Thymus (tissue), 14 donors: ENCODE measurements at places on chromosomes 13 and 19.
A peak's percentile ranks its signal among the peaks of the same experiment; 100 is the strongest.

DNA sequence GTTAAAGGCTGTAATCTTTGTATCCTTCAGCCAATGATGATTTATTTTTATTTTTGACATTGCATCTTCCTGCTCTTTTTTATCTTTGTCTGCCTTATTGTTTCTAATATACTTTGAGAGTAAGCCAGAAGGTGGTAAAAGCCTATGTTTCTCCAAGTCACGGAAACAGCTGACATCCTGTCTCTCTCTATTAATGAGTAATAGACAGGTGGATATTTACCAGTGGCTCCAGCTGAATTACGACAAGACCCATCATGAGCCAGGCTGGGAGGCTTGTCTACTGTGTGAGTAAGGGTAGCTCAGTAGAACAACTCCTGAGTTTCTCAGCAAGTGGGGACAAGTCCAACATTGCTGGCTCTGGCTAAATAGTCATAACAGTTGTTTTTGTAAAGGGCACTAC is 166.6 kb downstream of the NDFIP2 start:
- DNase-seq, result no peak

GRCh38 chr13:79246578-79246949 is 159.5 kb downstream of the RBM26 start:
- DNase-seq, result no peak

GRCh38 chr19:22617614-22618320 is 16.4 kb upstream of the ZNF492 start:
- DNase-seq, result no peak

DNA sequence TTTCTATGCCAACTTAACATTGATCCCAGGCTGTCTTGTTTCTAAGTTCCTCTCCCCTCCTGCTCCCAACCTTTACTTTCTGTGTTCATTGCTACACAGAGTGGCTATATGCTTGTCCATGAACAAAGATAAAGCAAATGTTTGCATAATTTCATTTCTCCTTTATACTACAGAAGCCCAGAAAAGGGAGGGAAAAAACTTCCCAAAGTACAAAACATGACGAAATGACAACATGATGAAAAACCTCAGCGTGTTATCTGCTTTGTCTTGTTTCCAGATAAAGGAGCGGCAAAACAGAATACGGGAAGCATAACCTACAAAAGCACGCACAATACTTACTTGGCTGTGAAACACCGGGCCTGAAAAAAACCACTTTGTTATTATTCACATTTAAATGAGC is 336.8 kb downstream of the DNAJC15 start:
- no peak for DNase-seq

GRCh38 chr19:33235996-33236350 is 10.3 kb upstream of the SLC7A10 start:
- no peak for DNase-seq

DNA sequence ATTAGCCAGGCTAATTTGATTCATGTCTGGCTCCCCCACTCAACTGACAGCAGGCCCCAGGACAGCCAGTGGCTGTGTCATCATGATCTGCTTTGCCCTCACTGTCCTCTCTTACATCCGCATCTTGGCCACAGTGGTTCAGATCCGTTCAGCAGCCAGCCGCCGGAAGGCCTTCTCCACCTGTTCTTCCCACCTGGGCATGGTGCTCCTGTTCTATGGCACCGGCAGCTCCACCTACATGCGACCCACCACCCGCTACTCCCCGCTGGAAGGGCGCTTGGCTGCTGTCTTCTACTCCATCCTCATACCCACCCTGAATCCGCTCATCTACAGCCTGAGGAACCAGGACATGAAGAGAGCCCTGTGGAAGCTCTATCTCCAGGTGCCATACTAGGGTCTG is 79.7 kb downstream of the PEG3 start:
- DNase-seq, result no peak

DNA sequence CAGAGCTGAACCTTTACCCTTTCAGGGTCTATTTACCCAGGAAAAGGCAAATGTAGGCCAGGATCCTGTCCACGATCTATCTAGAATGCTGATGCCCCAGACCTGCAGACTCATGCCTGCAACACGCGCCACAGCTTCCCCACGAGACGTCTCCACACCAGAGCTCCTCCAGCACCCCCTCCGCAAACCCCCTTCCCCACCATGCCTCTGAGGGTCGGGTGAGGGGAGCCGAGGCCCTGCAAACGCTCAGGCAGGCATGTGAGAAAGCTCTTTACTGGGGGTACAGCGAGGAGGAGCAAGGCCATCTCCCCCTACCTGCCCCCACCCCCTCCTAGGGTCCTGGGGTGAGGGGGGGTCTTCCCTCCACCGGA is 8.9 kb downstream of the DYRK1B start:
- no peak for DNase-seq

- no peak for DNase-seq
Measured at GRCh38 chr13:65768545-65768944, 1461.6 kb downstream of the PCDH9 start.

DNA sequence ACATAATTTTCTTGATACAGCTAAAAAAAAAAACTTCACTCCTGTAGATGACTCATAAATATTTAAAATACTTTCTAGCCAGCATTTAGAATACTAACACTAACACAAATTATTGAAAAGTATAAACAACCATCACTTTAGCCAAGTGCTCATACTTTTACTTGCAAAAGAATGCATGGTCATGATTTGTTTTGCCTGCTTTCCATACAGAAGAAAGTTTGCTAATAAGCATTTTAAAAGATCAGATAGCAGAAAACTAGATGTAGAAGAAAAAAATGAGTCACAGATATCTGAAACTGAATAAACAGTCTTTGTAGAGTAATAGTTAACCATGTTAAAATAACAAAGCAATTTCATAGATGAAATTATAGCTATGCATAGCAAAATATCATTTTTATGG is 2280.4 kb upstream of the PCDH20 start:
- DNase-seq, result no peak

- DNase-seq, result no peak
Measured at GRCh38 chr13:44015811-44016210, 136.1 kb downstream of the LACC1 start.

GRCh38 chr13:110127986-110128511 is 178.9 kb downstream of the COL4A1 start:
- no peak for DNase-seq

DNA sequence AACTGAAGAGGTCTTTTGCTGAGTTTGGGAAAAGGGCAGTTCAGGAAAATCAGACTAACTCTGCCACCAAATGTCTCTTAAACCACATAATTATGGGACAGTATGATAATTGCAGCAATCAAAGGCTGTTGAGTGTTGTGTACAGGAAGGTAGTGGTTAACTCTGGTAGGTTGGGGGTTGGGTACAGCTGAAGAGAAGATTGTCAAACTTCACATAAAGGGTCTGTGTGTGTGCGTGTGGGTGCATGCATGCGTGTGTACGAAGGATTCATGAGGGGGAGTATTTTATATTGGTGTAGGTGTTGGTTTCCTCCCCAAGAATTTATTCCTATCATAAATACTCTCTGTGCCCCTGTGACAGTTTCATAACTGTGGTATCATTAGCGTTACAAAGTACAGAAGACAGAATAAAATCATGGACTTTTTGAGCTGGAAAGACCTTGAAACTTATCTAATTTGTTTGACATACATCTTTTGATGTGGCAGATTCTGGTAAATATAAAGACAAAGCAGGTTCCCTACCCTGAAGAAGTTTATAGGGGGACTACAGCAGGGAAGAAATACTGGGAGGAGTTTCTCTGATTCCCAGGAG is 94.1 kb downstream of the PCCA start:
- no peak for DNase-seq

GRCh38 chr13:40639221-40639681 is 27.2 kb downstream of the FOXO1 start:
- no peak for DNase-seq

- no peak for DNase-seq
Measured at GRCh38 chr13:103557878-103558277, 491.7 kb upstream of the SLC10A2 start.

DNA sequence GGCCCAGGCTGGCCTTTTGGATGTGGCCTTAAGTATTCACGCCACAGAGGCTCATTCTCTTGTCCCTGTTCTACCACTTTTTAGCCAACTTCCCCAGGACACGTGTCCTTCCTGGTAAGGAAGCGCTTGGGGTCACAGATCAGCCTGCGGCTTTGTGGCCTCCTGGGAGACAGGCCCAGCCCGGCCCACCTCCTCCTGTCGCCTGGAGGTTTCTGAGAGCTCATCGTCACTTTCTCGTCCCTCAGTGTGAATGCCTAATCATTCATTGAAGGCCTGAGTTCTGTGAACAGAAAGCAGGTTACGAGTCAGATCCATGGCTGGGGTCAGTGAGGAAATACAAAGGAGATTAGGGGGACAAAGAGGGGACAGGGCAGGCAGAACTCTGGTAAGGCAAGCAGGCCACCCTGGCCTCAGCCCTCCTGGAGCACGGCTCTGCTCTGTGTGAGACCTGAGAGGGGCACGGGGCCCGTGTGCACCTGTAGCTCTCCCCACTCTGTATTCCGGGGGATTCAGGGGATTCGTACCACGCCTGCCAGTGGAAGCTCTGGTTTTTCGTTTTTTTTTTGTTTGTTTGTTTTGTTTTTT is 38.6 kb upstream of the TSHZ3 start:
- no peak for DNase-seq

- DNase-seq, result no peak
Measured at GRCh38 chr19:5335593-5335992, 5.0 kb downstream of the PTPRS start.

DNA sequence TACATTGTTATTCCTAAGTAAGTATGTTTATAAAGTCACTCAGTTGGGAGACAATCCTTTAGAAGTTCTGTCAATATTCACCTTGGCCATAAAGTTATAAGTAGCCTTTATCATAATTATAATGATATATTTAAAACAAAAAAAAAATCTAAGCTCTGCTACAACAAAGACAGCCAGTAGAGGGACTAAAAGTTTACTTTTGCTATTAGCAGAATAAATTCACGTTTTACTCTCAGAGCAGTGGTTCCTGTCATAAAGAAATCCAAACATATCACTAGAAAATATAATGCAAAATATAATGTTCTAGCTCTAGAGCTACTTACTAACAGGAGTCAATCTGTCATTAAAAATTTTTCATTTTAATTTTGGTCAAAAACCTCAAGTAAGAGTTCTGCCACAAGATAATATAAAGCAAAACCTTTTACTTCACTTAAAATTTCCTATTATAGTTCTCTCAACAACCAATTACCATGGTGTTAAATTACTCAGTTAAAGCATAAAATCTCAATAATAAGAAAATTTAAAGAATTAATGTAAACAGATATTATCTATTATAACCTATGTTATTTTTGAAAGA is 17.7 kb downstream of the INTS6 start:
- DNase-seq, result no peak

GRCh38 chr19:38836159-38836982 is 4.8 kb upstream of the ECH1 start:
- DNase-seq, result no peak

DNA sequence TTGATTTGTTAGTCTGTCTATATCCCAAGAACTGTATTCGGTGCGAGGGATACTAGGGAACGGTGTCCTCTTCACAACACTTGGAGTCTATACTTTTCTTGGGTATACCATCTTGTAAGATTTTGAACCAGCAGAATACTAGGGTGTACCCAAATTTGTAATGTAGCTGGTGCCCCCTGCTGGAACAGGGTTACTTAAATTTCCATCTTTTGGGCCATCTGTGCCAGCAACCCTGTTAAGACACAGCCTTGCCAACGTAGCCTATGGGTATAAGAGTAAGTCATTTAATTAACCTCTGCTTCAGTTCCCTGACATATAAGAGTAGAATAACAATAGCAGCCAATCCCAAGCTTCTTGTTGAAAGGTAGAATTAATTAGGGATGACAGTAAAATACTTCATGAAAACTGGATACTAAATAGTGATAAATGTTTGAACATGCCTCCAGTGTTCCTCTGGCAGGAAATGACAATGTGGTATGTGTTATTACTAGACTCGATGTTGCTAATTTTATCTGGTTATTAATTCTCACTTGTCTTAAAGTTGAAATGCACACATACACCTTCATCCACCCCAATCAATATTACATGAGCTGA is 607.6 kb downstream of the FGF9 start:
- DNase-seq, result peak; percentile 5

GRCh38 chr19:1068009-1069001 is 1.3 kb downstream of the ARHGAP45 start:
- DNase-seq, result peak; percentile 80

- no peak for DNase-seq
Measured at GRCh38 chr13:51364404-51365008, 25.0 kb downstream of the SERPINE3 start.

DNA sequence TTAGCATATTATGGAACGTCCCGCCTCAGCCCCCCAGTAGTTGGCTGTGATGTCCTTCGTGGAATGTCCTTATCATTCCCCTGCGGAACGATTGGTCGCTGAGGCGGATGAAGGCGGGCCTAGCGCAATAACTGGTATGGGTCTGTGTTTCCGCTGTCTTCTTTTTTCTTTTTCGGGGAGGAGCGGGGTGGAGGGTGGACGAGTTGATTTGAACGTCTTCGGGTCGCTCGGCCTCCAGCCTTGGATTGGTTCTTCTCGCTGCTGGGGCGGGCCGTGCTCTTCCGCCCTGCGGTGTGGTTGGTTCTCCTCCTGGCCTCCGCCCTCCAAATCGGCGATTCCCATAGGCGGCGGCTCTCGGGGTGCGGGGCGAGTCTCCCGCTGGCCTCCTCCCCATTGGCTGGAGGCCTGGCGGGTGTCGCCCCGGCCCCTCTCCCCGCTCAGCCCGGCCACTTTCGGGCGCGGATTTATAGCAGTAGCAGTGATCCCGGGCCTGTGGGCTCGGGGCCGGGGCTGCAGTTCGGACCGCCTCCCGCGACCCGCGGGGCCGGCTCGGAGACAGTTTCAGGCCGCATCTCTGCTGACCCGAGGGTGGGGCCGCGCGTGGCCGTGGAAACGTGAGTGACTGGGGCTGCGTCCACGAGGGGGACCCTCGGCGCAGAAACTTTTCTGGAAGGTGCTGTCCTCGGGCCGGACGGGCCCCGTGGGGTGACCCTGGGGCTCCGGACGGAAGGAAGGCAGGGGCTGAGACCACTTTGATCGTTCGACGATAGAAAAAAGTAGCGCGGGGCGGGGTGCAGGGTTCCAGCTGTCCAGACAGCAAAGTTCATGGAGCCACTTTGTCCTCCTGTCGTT is 2.1 kb downstream of the ING1 start:
- peak; percentile 99 for DNase-seq

DNA sequence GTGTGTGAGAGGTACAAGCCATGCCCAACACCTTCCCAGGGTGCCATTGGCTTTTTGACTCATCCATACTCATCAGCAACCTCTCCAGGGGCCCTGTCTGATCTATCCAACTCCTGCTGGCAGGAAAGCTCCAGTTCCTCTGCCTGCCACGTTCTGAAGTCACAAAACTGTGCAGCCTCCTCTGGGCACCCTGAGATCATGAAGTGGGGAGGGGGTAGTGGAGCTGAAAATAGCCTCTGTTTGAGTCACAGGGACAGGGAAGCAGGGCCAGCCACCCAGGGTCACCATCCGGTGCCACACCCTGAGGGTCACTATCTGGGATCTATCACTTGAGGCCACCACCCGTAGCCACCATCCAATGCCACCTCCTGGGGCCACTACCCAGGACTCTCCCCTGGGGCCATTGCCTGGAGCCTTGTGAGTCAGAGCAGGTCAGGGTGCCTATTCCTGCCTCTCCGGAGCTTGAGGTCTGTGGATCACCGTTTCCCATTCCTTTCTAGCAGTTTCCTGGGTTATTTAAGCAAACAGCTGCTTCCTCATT is 172.1 kb downstream of the NUFIP1 start:
- no peak for DNase-seq
